Stimulated activated CD4-positive, alpha-beta T cell treated with anti-CD3 and anti-CD28 coated beads, TNF-alpha, amount 100 ng/mL, for 24 hours (primary cell): ENCODE measurements at places on chromosomes 3 and 15.

GRCh38 chr15:75650908-75651809, 3.4 kb downstream of the SNX33 start:
- DNase-seq = no peak

GRCh38 chr3:169508426-169508825, 155.1 kb downstream of the MECOM start:
- DNase-seq = no peak

DNA sequence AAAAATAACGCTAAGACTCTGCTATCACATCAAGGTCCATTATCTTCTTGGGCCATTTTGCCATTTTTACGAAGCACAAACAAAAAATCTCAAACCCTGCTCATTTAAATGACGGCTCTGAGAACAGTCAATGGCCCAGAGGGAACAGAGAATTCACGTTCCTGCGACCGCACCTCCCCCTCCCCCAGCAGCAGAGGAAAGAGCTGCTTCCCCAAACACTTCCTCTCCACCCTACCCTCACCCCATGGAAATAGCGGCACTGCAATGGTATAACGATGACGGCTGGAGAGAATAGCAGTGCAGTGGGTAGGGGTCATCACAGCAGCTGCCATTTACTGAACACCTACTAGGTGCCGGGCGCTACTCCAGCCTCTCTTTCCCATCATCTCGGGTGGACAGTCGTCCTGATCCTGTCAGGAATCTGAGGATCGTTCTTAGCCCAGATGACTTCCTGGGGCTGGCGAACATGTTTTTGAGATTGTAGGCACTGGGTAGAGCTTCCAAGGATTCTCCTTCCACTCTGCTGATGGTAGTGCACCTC, 113.3 kb downstream of the IQSEC1 start:
- DNase-seq = no peak

GRCh38 chr3:30075514-30075913, 530.9 kb upstream of the TGFBR2 start:
- no peak for DNase-seq

GRCh38 chr3:155197786-155198185, 95.7 kb downstream of the STRIT1 start:
- DNase-seq = no peak

DNA sequence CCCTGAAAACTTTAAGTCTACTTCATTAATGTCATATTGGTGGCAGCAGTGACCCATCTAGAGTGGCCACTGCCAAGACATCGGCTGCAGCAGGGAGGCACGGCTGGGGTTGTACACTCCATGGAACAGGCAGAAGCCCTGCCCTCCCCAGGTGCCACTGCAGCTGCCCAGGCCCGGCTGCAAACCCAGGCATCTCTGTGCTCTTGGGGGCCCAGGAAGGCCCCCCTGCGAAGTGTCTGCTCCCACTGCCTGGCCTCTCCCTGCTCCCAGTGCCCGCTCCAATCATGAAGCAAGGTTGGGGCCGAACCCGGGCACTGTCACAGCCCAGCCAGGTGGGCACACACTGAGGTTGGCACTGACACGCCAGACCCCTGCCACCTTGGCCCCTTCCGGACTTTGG, 12.1 kb upstream of the RPL14 start:
- no peak for DNase-seq

- DNase-seq = no peak
Measured at GRCh38 chr3:183807209-183807728, 18.1 kb downstream of the MAP6D1 start.

DNA sequence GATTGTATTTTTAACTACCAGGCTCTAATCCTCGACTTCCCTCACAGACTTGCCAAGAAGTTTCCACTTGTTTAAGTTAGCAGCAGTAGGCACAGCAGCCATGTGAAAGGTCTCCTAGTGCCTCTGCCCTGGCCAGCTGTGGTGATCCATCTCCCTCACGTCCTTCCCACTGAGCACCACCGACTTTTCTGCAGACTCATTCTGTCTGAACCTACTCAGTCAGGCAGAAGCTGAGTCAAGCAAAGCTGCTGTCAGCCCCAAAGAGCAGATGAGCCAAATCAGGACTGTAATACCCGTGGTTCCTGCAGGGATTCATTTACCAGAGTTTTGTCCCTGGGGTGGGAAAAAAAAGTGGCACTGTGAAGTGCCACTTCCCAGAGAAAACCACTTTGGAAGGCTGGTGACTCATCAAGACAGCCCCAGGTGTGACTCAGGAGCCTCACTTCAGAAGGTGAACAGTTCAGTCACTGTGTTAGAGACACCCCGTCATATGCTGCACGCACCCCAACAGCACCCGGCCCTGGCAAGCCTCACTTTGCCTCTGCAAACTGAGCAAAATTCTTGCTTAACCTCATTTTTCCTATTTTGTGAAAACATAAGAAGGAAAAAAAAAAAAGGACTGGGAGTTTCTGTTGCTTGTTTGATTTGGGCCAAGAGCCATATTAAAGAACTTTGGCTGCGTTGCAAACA, 76.0 kb downstream of the WWTR1 start:
- DNase-seq = no peak

- no peak for DNase-seq
Measured at GRCh38 chr15:62899090-62899493, 143.5 kb upstream of the TPM1 start.

- no peak for DNase-seq
Measured at GRCh38 chr15:79702621-79703020, 194.2 kb downstream of the MTHFS start.

GRCh38 chr15:90008607-90009006, 7.5 kb downstream of the ZNF710 start:
- no peak for DNase-seq
